Mucosa of gallbladder (tissue), 1 donor: ENCODE measurements at places on chromosomes 2 and 18.

DNA sequence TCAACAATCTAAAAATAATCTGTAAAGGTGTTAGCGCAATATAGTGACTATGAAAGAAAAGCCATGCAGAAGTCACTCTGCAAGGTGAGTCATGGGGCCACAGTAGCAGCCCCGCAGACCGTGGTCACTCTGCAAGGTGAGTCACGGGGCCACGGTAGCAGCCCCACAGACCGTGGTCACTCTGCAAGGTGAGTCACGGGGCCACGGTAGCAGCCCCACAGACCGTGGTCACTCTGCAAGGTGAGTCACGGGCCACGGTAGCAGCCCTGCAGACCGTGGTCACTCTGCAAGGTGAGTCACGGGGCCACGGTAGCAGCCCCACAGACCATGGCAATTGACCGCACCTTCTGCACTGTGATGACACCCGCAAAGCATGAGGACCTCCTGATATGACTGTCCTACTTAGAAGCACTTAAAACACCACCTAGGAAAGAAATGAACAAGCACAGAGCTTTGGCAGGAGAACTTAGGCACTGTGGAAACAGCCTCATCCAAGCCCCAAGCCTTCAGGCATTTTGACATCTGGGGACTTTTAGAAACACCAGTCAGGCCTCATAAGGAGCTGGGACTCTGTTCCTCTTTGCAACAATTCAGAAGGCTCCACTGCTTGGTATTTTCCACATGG, 70.1 kb downstream of the LDLRAD4 start:
- DNase-seq = no peak

GRCh38 chr2:181957668-181958067, 28.0 kb upstream of the PPP1R1C start:
- DNase-seq = peak; percentile 33

DNA sequence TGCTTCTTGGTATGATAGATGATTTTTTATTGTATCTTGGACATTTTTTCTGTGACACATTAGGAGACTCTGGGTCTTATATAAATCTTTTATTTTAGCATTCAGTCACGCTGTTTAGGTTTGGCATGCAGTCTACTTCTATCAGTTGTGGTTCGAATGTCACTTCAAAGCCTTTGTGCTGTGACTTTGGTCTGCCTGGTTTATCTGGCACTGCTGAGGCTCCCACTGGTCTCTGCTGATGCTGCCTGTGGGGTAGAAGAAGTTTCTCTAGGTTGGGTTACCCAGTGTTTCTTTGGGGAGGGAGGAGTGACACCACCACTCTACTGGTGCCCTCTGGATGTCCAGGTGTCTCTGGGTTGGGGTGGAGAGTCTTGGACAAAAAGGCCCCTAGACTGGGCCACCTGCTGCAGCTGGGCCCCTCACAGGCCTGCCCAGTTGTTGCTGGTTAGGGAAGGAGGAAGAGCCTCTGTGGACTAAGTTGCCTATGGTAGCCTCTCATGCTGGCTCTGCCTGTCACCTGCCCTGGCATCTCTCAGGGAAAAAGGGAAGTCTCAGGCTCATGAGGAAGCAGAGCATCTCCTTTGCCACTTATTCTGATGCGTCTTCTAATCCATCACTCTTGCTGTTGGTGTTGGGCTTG, 115.4 kb upstream of the HS6ST1 start:
- DNase-seq = no peak

DNA sequence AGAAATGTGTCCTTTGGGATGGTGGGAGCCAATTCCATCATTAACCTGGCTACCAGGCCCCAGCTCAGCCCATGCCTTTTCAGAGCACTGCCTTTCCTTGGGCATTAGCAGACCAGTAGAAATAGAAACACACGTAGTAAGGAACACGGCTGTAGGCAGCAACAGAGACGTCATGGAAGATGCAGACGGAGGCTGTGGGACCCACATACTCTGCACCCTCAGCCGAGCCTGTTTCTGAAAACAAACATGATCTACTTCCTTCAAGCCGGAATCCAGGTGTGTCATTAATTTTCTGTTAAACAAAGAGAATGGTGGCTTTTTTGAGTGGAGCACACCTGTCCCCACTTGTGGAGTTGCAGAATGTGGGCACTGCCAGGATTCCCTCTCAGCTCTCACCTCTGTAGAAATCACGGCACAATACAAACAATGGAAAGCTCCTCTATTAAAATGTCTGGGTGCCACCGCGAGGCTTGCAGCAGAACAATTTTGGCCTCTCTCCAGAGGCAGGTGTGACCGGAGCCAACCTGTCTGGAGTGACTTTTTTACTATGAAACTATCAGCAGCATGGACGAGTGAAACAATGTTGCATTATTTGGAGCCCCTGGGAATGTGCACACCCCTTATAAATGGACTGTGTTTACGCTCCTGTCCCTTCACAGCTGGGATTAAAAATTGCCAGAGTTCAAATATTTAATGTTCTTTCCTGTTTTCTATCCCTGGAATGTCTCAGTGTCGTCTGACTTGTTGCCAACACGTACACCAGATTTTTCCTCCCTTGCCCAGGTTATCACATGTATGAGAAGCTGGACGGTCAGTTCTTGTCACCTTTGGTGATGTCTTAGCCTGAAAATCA, 31.7 kb downstream of the SPP2 start:
- peak; percentile 86 for DNase-seq

DNA sequence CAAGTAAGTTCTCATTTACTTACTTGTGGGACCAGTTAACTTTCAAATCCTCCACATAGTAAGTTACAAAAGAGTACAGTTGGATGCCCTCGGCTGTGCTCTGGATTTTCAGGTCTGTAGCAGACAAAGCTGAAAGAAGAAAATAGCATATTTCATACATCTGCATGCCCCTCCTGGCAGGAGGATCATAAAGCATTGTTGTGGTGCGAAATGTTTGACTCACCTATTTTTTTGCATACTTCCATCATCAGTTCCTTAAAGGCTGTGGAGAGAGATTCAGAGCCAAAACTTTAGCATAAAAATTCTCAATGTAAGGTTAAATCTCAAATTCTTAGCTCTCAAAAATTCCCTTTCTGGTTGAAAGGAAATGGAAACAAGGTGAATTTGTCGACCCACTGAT, 70.8 kb upstream of the LPIN2 start:
- DNase-seq = no peak

DNA sequence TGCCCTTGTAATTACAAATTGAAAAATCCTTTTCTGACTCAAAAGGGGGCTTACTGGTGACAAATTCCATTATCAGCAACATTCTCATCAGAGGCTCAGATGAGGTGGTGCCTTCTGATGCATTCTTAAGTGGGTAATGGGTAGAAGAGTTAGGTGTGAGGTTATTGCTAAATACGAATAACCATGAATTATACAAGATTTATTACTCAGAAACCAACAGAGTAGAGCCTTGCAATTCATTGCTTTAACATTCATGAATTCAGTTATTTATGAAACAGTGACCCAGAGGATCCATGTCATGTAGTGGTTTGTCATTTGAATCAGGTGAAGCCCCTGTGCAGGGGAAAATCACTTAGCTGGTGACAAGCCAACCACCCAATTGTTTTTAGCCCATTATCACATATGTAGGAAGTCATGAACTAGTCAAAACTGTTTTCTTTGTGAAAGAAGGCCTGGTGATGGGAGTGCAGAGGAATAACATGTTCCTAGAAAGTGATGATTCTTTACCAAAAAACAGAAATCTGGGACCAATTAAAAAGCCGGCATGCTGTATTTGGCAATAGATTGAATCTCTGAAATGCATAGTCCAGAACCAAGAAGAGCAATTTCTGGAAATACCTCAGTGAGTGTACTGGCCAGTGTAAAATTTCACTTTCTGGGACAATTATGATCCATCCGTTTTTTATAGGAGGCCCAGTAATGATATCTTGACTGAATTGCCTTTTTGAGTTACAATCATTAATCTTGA, 70.2 kb downstream of the CRIM1 start:
- no peak for DNase-seq

GRCh38 chr2:16320716-16321115, 344.9 kb downstream of the CYRIA start:
- DNase-seq = no peak

DNA sequence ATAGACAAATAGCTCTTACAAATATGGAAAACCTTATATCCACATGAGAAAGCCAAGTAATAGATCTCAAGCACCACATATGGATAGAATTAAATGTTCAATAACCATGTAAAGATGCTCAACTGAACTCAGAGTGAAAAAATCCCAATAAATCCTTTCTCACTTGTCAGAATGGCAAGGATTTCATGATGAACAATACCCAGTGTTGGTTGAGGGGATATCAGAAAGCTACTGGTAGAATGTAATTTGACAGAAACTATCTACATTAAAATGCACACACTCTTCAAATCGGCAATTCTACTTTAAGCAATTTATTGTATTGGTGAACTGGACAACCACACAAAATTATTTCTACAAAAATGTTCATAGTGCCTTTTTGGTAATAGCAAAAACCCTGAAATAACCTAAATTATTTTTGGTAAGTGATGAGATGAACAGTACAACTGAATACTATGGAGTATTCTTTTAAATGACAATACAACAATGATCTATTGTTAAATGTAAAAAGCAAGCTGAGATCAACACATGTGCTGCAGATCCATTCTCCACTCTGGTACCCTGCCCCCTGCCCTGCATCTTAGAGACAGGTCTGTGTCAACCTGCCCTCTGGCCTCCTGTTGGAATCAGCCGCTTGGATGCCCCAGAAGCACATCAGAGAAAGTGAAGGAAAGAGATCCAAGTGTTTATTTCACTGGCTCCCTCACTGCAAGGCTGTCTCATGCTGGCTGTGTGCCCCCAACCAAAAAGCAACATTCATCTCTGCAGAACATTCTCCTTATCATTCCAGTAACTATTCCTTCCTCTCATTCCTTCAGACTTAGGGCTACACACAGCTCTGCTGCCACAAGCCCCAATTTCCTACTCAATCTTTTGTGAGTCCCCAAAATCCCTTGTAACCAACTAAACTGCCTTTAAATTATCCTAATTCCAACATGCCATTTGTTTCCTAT, 442.5 kb downstream of the LRATD1 start:
- DNase-seq = no peak

- DNase-seq = no peak
Measured at GRCh38 chr2:238108423-238109183, 8.5 kb downstream of the ESPNL start.

DNA sequence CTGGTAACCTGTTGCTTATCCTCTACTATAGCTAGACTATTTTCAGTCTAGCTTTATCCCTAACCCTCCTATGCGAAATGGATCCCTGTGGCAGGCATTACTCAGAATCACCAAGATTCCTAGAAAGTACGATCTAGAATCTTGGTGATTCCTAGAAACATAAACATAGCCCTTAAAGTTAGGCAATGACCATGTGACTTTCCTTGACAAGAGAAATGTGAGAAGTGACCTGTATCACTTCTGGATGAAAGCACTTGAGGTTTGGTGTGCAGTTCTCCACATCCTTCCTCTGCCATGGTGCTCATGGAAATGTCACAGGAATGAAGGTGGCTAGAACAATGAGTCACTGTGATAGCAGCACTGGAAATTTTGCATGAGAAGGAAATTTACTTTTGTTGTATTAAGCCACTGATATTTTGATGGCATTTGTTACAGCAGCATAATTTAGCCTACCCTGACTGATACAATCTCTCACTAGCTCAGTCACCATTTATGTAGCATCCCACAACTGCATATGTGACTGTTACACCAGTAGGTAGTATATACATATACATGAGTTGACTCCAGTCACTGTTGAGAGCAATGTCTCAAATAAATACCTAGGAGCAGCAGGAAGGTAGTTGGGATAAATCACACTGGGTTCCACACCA, 68.3 kb upstream of the MAPRE2 start:
- DNase-seq = no peak

DNA sequence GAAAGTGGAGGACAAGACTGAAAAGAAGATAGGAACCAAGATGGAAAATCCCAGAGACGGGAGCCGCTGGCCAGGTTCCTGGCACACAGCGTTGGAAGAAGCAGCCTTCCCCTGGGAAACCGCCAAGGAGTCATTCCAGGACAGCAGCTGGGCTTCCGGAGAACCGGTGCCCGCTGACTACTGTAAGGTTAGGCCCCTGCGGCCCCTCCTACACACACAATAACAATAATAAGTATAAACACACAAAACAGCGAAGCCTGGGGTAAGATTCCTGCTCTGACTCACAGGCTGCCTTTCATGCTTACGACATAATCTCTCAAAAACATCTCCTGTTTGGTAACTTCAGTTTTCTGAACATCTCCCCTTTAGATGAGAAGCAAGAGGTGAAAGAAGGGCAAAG, 28.1 kb upstream of the MYCN start:
- peak; percentile 32 for DNase-seq
